Stimulated activated naive CD4-positive, alpha-beta T cell treated with Interleukin-2 at 50 U/mL for 16 hours (primary cell): ENCODE measurements at places on chromosomes 12 and 14.

GRCh38 chr14:37595809-37596621 is 586 bp downstream of the TTC6 start:
- peak; percentile 69 for DNase-seq

DNA sequence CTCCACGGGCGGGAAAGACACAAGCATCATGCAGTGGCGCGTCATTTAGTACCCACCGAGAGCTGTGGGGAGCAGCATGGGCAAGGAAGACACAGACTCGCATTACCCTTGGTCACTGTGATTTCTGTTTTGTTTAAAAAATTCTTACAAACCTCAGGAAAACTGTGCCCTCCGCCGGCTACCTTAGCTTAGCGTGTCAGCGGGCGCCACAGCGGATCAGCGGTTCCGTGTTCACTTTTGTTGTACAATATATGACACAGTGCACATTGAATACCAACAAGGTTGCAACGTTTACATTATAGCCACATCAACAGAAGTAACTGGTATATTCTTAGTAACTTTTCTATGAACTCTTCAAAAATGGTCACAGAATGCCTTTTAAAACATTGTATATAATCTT is 125.2 kb upstream of the EVL start:
- DNase-seq: no peak

- no peak for DNase-seq
Measured at GRCh38 chr12:3016191-3016590, 57.0 kb downstream of the TEAD4 start.

DNA sequence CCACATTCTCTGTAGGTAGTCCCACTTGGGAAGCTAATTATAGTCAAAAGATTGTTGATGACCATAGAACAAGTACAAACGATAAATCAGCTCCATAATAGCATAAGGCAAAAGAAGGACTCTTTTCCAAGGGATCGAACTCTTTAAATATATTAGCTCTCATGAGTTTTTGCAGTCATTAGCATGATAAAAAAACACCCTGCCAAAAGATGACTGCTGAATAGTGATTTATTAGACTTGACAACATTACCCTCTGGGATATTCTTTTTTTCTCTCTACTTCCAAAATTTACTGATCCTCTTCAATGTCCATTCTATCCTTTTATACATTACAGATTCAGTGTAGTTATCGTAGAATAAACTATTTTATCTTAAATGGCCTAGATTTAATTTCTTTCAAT is 14.2 kb downstream of the EPYC start:
- DNase-seq: no peak

DNA sequence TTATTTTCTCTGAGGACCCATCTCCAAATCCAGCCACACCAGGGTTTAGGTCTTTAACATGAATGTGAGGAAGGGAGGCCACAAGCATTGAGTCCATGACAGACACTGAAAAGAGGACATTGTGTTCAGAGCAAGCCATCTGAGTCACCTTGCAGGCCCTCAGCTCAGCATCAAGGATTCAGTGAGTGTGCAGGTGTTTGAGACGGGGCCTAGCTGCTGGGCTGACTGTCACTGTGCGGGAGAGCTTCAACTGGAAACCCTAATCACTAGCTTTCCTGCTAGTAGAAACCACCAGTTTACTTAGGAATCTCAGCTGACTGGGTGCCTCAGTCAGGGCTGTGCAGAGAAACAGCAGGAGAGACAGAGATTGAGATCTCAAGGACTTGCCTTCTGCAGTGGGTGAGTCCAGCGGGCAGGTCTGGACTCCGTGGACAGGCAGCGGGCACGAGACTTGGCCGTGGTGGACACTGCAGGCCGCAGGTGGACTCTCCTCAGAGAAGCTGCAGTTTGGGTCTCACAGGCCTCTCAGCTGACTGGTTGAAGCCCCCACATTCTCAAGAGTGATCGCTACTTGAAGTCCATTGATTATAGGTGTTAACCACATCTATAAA is 86.1 kb upstream of the DYNC1H1 start:
- DNase-seq: no peak

DNA sequence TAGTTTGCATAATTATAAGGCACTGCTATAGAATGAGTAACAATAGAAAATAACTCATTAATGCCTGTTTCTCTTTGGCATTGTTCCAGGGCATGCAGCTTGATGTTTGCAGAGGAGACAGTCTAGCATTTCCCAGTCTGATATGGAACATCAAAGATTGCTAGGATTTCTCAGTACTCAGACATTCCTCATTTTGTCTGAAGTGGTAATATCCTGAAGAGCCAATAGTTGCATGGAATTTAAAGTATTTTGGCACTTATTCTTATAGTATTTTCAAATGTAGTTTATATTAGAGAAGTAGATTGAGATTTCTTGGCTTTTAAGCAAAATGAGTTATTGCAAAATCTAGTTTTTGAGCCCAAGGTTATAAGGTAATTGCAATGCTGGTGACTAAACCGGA is 337.3 kb upstream of the E2F7 start:
- DNase-seq: no peak

GRCh38 chr12:122471324-122472226 is 29.2 kb downstream of the ZCCHC8 start:
- DNase-seq: no peak

DNA sequence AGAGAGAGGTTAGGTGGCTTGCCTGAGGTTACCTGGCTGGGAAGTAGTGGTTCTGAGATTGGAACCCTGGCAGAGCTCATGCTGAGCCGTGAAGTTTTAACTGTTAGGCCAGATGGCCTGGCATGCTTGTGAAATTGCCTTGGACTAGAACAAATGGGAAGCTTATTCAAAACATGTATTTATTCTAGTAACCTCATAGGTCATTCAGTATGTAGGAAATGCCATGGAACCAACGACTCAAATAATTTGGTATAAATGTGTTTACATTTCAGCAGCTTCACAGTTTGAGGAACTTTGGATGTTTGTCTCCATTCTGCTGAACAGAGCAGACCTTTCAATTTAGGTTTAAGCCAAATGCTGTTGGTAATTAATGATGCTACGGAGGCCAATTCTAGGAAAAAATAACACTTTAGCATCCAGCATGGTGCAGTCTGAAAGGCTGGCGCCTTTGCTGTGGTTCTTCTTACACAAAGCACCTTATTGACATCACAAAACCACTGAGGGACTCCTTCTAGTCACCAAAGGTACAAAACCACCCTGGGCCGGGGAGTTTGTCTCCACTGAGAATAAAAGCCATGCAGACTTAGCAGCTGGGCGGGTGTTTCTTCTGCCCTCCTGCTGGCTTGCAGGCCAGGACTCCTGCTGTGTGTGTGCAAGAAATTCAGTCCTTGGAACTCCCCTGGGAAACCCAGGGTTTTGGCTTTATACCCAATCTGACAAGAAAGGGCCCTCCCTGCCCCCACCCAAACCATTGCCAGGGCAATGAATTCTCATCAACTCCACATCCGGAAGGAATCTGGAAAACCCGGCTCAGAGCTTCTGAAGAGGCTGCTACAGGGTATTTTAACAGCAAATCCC is 64.2 kb downstream of the ELK3 start:
- DNase-seq: no peak

DNA sequence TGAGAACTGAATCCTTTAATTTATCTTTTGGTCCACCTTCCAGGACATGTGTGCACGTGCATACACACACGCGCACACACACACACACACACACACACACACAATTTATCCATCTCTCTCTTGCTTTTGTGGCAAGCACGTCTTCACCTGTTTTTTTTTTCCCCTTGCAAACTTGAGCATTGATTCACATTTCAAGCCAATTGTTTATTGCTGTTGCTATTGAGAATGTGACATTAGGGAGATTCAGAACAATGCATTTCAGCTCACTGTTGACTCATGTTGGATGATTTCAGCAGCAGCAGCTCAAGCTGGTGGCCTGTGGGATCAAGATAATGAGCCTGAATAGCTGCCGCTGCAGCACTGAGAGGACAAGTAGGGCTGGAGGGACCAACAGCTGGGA is 128.9 kb downstream of the SNAPC1 start:
- DNase-seq: no peak

DNA sequence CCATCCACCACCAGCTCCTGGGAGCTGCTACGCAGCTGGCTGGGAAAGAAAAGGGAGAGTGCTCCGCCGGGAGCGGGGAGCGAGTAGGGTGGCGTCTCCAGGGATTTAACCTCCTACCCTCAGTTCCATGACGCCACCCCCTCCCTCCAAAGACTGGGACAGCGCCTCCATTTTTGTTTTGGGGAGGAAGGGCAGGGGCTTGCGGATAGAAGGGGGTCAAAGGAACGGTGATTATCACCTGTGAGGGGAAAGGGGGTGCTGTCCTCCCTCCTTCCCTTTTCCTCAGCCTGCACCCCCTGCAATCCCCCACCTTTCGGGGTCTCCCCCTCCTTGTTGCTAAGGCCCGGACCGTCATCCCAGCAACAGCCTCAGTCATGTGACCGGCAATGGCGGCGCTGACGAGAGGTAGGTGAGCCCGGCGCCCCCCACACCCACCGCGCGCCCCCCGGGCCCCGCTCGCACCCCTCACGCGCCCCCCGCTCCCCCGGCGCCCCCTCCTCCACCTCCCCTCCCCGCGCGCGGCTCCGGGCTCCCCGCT is at the start of gene DTX3:
TSS of gene DTX3 (plus strand) at position 371 of the 538 bp plus-strand sequence. CDS start 1,694 bp downstream, outside the sequence.
- peak; percentile 28 for DNase-seq

DNA sequence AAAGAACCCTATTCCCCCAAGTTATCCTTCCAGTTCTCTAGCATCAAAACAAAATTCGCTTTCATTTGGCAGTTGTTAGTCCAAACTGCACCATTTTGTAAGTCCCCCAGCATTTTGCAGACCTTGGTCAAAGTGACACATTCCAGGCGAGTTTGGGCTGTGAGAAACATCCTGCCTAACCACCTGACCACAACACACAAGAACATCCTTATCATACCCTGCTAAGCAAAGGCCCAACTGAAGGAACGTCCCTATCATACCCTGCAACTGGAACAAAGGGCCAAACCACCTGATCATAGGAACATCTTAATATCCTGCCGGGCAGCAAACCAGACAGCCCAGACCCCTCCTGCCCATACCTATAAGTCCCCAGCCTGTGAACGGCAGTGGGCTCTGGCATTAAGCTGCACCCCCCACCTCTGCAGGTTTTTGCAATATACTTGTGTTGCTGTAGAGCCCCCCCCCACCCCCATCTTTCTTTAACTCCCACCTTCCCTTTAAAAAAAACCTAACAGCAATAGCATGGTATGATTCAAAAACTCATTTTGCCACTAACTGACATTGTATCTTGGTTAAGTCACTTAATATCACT is 2.7 kb downstream of the PCNX4 start:
- no peak for DNase-seq
